Stimulated activated CD8-positive, alpha-beta memory T cell treated with anti-CD3 and anti-CD28 coated beads, Interleukin-4, amount 100 ng/mL, for 1 hour (primary cell): ENCODE measurements at places on chromosomes 1 and 21.
A peak's percentile ranks its signal among the peaks of the same experiment; 100 is the strongest.

- no peak for DNase-seq
Observed at GRCh38 chr1:108961198-108961597, 2.1 kb downstream of the CLCC1 start.

- DNase-seq = no peak
Observed at GRCh38 chr1:39250460-39251240, 46.2 kb downstream of the MACF1 start.

DNA sequence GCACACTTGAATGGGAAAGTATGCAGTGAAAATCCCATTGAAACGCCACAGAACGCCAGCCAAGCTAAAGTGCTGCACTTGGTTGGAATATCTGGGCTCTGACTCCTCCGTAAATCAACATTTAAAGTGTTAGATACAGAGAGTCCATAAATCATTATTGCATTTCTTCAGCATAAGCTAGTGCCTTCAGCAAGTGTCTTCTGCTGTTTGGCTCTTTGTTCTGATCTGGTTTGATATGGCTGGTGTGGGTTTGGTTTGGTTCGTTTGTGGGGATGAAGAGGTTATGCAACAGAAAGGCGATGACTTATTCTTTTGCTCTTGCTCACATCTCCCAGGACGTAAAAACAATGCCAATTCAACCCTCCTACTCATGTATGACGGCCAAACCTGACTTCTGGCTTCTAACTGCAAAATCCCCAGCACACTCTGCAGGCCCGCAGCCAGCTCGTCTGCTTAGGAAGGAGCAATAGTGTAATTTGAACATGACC, 121.8 kb upstream of the ERG start:
- no peak for DNase-seq

- no peak for DNase-seq
Observed at GRCh38 chr1:64474665-64475439, 4.9 kb downstream of the CACHD1 start.

- no peak for DNase-seq
Observed at GRCh38 chr1:181812208-181812607, 249.3 kb downstream of the ZNF648 start.

DNA sequence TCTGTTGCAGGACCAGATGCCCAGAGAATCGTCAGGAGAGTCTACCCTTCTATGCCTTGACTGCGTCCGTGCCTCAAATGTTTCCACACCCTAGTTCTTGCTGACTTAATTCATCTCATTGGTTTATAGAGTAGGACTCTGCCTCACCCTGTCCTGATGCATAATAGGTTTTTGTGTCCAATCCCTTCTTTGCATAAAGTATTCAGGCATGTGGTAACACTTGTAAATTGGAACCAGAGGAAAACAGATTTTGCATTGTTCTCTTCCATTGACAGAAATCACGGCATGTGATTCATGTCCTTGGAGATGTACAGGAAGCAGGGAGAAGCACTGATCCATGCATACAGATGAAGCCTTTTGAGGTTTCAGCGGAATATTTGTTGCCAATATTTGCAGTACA, 29.5 kb downstream of the PLPPR5 start:
- no peak for DNase-seq

GRCh38 chr21:24208562-24209260, 1398.6 kb downstream of the MRPL39 start:
- no peak for DNase-seq

GRCh38 chr1:184366997-184367396, 19.8 kb upstream of the C1orf21 start:
- no peak for DNase-seq

- DNase-seq = no peak
Observed at GRCh38 chr1:181482521-181483284, 614 bp upstream of the CACNA1E start.

DNA sequence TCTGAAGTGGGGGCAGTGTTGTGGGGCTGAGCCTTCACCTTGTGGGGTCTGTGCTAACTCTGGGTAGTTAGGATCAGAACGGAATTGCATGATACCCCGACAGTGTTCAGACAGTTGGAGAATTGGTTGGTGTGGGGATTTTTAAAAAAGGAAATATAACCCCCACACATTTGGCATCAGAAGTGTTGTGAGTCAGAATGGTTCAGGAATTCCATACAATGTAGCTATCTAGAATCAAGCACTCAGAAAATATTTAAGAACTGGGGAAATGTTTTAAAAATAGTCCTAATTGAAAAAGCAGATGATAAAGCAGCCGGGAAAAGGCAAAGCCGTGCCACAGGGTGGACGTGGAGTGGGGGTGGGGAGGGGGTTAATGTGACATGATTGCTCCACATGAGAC, 6.5 kb upstream of the S100A7 start:
- DNase-seq = no peak

- DNase-seq = no peak
Observed at GRCh38 chr1:16022393-16022792, 557 bp downstream of the CLCNKA start.

DNA sequence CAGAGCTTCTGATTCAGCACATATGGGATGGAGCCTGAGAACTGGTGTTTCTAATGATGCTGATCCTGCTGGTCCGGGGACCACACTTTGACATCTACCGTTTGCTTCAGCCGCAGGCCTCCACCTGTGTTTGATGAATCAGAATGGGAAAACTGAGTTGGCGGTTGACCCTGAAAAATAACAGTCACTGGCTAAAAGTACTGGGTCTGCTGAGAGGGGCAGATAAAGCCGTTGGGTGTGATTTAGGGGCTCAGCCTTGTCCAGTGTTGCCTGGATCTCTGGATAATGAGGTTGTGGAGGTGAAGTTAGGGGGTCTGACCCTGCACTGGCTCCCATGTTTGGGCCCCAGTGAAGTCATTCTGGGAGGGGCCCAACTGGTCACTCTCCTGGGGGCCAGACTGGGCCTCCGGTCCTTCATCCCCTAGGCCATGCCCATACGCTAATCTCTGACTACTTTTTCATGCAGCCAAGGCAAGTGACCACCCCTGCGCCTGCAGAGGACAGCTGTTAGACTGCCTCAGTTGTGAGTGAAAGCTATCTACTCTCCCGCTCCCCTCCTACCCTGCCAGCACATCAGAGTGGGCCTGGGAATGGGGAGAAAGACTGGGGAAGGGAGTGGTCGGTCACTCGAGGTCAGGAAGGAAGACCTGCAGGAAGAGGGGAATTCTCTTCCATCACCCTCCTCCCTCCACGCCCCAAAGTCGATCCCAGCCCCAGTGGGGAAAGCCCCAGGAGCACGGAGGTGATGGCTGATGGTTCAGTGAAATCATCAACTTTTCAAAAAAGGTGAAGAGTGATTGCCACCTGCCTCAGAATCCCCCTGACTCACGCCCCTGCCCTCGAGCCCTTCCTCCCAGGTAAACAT, 27.7 kb downstream of the VASH2 start:
- no peak for DNase-seq

DNA sequence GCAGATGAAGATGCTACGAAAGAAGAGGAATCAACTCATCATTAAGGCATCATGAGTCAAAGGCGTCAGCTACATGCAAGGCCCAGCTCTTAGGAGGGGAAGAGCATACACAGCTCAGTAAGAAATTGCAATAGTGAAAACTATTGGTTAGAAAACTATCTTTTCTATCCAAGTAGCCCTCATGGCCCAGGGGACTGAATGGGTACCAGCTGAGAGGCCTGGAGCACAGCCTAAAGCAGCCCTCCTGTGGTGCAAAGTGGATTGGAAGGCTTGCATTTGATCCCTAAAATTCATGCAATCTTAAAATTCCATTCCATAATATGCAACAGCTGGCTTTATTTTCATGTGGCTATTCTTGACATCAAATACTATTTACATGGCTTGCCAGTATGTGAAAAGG, 251.8 kb upstream of the USP24 start:
- no peak for DNase-seq

DNA sequence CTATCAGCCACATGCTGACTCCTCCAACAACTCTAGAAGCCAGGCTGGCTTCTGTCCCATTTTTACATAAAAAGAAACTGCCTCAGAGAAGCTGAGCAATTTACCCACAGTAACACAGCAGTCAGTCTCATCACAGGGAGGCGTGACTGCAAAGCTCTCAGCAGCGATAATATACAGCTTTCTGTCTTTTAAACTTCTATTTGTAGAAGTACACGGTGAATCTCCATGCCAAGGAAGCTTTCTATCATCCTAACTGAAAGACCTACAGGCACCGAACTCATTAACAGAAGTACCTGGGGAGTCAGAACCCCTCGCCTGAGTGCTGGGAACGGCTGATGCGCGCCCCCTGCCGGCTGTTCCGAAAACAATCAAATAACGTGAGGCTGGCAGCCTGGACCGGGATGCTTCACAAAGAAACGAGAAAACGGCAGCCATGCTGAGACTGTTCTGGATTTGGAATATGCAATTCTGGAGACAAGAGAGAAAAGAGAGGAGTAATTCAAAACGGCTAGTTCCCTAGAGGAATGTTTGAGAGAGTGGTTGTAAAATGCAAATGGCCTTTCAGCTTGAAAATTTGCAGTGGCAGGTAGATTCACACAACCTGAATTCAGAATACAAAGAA, 43.5 kb upstream of the RAB4A start:
- DNase-seq = peak; percentile 64

DNA sequence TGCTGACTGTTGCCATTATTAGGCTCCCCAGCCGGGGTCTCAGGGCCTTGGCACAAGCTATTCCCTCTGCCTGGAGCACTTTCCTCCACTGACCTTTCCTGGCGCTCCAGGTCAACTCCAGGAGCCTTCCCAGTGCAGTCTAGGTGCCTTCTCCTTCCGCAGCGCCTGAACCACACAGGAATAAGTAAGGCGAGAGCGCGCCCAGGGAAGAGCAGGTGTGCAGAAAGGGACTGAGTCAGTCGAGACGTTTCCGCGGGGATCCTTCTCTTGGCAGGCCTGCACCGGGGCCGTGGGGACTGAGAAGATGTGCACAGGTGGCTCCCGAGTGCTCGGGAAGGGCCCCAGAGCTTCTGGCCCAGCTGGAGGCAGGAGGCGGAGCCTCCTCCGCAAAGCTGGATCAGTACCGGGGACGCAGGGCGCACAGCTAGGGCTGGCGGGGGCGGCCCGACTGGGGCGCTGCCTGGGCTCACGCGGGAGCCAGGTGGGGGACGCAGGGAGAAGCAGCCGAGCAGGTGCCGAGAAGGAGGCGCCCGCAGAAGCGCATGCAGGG, 765 bp upstream of the BMP8A start:
- no peak for DNase-seq

GRCh38 chr1:15668089-15668754, 15.9 kb upstream of the PLEKHM2 start:
- DNase-seq = no peak

GRCh38 chr1:16321176-16321867, 31.0 kb downstream of the FBXO42 start:
- no peak for DNase-seq

DNA sequence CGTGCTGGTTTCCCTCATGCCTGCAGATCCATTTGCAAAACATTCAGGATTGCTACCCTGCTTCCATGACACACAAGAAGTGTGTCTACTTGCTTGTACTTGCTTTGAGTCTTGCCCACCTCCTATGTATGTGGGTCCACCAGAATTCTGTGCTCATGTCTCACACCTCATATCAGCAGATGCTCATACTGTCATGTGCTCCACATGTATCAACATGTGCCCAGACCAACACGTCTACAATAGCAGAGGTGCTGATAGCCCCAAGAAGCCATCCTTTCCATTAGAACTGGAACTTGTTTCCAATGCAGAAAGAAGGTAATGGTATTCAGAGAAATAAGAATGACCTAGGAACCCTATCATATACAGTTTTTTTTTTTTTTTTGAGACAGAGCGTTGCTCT, 27.9 kb upstream of the MYOC start:
- DNase-seq = no peak

DNA sequence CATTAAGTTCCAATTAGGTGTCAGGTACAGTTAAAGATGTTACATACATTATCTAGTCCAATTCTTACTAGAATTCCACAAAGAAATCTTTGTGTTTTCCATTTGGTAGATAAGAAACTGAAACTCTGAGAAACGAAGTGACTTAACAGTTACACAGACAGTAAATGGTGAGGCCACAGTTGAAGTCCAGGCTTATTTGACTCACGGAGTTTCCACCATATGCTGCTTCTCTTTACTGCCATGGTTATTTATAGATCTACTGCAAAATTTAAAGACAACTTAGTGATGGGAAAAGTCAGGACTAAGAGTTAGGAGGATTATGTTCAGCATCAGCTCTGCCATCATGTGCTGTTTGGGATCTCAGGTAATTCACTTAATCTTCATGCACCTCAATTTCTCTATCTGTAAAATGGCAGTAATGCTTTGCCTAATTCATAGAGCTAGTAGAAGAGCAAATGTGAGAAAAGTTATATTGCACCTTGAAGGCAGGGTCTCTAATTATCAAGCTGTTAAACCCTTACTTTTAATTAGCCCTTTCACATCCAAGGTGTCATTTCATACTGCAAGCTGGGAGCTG, 26.2 kb upstream of the SAMSN1 start:
- DNase-seq = no peak

DNA sequence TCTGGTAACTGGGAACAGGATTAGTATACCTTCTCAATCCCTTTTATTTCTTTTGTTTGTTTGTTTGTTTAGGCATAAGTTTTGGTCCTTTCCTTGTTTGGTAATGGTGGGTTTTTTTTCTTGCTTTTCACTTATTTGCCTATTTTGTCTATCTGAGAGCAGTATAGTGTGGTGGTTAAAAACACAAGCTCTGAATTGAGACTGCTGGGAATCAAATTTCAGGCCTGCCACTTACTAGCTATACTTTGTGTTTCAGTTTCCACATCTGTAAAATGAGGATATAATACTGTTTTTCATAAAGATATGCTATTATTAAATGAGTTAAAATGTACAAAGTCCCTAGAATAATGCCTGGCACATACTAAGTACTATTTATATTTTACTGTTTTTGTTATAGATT, 81.6 kb upstream of the IVNS1ABP start:
- no peak for DNase-seq

DNA sequence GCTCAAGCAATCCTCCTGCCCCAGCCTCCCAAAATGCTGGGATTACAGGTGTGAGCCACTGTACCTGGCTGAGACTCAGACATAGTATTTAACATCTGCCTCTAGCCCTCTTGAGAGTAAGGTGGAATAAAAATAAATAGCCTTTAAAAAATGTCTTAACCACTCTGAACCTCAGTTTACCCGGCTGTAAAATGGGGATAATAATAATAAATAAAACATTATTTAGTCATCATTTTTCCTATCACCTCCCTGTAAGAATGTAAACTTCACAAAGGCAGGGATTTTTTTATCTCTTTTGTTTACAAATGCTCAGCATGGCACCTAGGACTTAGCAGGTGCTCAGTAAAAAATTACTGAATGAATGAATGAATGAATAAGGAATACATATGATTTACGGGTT, 17.2 kb downstream of the EPHB2 start:
- no peak for DNase-seq

- DNase-seq = no peak
Observed at GRCh38 chr1:227919906-227920305, 27.8 kb downstream of the WNT9A start.

- DNase-seq = no peak
Observed at GRCh38 chr1:243956450-243956849, 94.6 kb upstream of the ZBTB18 start.
